NCI-H1092 treated with DMSO at 0.1 percent for 48 hours (cell line): ENCODE measurements at places on chromosomes 7 and 10.

DNA sequence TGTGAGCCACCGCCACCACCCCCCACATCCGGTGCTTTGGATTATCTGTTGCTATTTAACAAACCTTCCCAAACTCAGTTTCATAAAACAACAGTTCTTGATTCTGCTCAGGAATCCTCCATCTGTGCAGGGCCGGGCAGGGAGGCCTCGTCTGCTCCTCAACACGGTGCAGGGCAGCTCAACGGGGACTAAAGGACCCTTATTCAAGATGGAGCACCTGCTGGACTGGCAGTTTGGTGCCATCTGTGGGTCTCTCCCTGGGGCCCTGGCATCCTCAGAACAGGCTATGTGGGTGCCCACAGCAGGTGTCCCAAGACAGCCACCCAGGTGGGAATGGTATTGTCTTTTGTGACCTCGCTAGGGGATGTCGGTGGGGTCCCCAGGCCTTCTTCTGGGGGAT, 31.0 kb upstream of the ELFN1 start:
- no peak for DNase-seq

DNA sequence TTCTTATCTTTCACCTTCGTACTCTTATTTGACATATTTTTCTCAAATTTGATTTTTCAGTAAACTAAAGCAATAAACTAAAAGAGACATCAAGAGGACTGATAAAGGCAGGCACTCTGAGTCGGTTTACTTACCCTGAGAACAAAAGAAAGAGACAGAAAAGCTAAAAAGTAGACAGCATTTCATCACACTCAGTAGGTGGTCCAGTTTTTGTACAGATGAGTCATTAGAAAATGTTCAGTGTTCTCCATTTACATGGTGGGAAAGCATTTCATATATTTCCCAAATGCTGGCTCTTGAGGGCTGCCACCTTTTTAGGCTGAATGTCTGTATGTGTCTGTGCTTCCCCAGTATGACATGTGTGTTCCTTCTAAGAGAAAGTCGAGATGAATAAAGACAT, 52.7 kb downstream of the NHLRC2 start:
- no peak for DNase-seq

GRCh38 chr10:75095631-75096030, 15.8 kb upstream of the SAMD8 start:
- no peak for DNase-seq

DNA sequence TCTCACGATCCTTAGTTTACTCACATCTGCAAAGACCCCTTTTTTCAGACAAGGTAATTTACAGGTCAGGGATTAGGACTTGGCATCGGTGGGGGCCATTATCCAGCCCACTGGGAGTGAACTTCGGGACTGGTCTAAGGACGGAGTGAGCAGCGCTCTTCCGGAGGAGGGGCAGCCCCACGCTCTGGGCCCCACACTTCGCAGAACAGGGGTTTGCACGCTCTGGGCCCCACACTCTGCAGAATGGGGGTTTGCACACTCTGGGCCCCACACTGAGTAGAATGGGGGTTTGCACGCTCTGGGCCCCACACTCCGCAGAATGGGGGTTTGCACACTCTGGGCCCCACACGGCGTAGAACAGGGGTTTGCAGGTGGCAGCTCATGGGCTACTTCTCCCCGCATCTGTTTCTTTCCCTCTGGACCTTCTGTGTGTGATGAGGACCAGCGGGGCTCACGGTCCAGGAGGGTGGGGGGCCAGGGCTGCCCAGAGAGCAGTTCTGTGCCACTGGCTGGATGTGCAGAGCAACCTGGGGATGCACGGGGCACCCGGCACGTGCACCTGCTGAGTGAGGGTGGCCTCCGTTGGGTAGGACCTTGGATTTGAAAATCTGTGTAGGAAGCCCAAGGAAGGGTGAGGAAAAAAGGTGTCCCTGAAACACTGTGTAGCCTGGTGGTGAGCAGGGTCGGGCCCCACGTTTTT, 134.8 kb downstream of the WDR37 start:
- DNase-seq: no peak

DNA sequence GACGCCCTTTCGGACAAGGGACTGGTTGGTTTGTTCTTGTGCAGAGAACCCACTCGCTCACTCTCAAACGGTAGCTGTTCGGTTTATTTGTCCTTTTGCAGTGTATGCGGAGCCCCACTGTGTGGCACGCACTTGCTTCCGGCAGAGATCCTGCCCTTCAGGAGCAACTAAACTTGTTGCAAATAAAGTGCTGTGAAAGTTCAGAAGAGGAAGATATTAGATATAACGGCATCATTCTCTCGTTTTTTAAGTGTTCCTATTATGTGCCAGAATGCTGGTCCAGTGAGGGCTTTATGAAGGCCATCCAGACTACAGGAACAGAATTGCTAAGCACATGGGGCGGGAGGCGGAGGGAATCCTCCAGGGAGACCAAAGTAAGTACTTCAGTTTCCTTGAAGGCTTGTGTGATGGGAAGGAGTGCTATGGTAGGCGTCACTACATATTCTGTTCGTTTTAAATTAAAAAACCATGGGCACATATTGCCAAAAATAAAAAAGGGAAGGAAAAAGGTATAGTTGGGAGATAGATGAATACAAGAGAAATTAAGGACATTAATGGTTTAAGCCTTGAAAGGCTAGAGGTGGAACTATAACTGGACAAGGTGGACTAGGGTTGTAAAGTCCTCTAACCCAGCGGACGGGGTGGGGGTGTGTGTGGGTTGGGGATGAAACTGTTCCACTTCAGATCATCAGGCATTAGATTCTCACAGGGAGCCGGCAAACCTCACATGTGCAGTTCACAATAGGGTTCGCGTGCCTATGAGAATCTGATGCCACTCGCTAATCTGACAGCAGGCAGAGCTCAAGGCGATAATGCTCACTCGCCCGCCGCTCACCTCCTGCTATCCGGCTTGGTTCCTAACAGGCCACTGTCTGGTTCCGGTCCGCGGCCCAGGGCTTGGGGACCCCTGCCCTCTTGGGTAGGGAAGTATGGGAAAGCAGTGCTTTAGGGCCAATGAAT, 704 bp upstream of the ERLIN1 start:
- DNase-seq: peak; percentile 47
